ENCODE measurements at places on chromosomes 1 and 21. TPM values are rescaled to one million over a fixed set of nuclear protein-coding genes. Genes with fewer than 3 reads are reported as not detected.

The SH2D5 gene
- total RNA-seq = 29.5 TPM

The BGLAP gene
- 0.11 TPM for total RNA-seq

The LCE1A gene
- total RNA-seq = not detected

The RGS13 gene
- total RNA-seq = not detected

The LDLRAD1 gene
- not detected for total RNA-seq

The DMBX1 gene
- total RNA-seq = not detected

The OR2T29 gene
- not detected for total RNA-seq

The MARK1 gene
- 1.7 TPM for total RNA-seq

The MANEAL gene
- 0.50 TPM for total RNA-seq

The C1QA gene
- not detected for total RNA-seq

The AJAP1 gene
- total RNA-seq = 0.11 TPM

The GSTM1 gene
- total RNA-seq = 0.37 TPM

The TMEM200B gene
- 21.0 TPM for total RNA-seq

The ZMYM1 gene
- total RNA-seq = 25.6 TPM

The XCL2 gene
- total RNA-seq = not detected

The SLC1A7 gene
- 0.12 TPM for total RNA-seq

The CAMK1G gene
- total RNA-seq = 8.4 TPM

The KPRP gene
- not detected for total RNA-seq

The KCNA3 gene
- 1.6 TPM for total RNA-seq

The KRTAP25-1 gene
- total RNA-seq = not detected

The FAM151A gene
- not detected for total RNA-seq

The YBX1 gene
- 820 TPM for total RNA-seq

The NUDT4B gene
- total RNA-seq = 11.2 TPM

The CFAP107 gene
- 0.12 TPM for total RNA-seq

The SYTL1 gene
- 0.11 TPM for total RNA-seq

The FALEC gene
- total RNA-seq = 0.25 TPM

The HHIPL2 gene
- total RNA-seq = 0.25 TPM

The CCDC185 gene
- total RNA-seq = not detected
